Glutamatergic neuron (in vitro differentiated cells): ENCODE measurements at places on chromosomes 2 and 18. TPM values are rescaled to one million over a fixed set of nuclear protein-coding genes. Genes with fewer than 3 reads are reported as not detected.

DNA sequence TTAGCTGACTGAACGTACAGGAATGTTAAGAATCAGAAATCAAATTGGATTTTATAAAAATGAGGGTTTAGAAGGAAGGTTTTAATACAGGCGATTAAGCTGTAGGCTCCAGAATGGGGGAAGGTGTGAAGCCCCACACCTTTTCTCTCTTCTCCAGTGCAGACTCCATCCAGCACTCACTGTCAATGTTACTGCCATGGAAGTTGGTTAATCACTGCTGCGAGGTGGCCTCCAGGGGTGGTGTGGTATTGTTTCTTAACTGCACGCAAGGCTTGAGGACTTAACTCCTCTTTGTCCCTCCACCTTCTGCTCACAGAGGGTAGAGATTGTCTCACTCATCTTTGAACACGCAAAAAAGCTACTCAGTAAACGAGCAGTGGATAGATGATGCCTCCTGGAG, 26.9 kb upstream of the YWHAQ start:
- no peak for DNase-seq
- H3K4me3 ChIP-seq: no peak overlapping the region
- no peaks in the 10 kb centered on the region for H3K4me1 ChIP-seq
- H3K36me3 ChIP-seq: no peaks in the 10 kb centered on the region
- H3K27me3 ChIP-seq: peaks cover 2% of the 10 kb centered on the region

GRCh38 chr2:72993147-72993932, 76.0 kb downstream of the EMX1 start:
- H3K27ac ChIP-seq: no peak overlapping the region
- no peak for DNase-seq
- peaks cover 8% of the 10 kb centered on the region for H3K27me3 ChIP-seq
- no peaks in the 10 kb centered on the region for H3K36me3 ChIP-seq
- no peaks in the 10 kb centered on the region for H3K4me1 ChIP-seq

DNA sequence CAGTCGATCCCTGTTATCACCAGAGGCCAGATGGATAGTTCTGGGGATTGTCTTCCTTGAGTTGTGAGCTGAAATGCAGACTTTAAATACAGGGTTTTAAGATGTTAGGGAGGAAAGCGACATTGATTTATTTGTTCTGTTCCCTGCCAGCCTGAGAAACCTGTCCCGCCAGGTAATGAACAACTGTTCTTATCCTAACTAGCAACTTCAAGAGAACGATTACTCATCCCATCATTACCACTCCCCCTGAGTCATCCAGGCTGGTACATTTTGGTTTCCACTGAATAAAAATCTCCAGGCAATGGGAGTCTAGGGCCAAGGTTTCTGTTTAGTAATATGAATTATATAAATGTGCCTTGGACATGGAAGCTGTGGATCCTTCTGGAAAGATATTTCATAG, 131.2 kb downstream of the LYPD6B start:
- peaks cover 34% of the 10 kb centered on the region for H3K4me1 ChIP-seq
- peak overlapping the region; percentile 18 for H3K4me3 ChIP-seq
- peak overlapping the region; percentile 97 for H3K27ac ChIP-seq

CNTNAP5 gene
- 22.0 TPM for total RNA-seq

SLC39A10 gene
- total RNA-seq: 102 TPM

ZAP70 gene
- total RNA-seq: 1.3 TPM

GRCh38 chr2:68789603-68790002, 55.0 kb downstream of the ARHGAP25 start:
- no peak overlapping the region for H3K27ac ChIP-seq
- DNase-seq: no peak
- no peaks in the 10 kb centered on the region for H3K27me3 ChIP-seq
- no peaks in the 10 kb centered on the region for H3K36me3 ChIP-seq

- no peaks in the 10 kb centered on the region for H3K36me3 ChIP-seq
- no peak overlapping the region for H3K4me3 ChIP-seq
- no peak overlapping the region for H3K27ac ChIP-seq
- no peak for DNase-seq
- no peaks in the 10 kb centered on the region for H3K27me3 ChIP-seq
- H3K4me1 ChIP-seq: no peaks in the 10 kb centered on the region
Measured at GRCh38 chr2:145827235-145827634, 1307.3 kb upstream of the ZEB2 start.

DNA sequence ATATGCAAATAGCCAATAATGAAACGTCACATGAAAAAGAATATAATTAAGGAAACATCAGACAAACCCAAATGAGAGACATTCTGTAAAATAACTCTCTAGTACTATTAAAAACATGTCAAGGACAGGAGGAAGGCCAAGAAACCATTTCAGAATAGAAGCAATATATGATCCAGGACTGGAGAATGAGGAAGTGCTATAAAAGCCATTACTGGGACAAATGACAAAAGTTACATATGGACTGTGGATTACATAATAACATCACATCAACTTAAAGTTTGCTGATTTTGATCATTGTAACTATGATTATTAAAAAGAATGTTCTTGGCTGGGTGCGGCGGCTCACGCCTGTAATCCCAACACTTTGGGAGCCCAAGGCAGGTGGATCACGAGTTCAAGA, 81.3 kb downstream of the CRACDL start:
- H3K36me3 ChIP-seq: peaks cover 8% of the 10 kb centered on the region
- H3K27ac ChIP-seq: no peak overlapping the region
- DNase-seq: no peak
- H3K4me3 ChIP-seq: no peak overlapping the region
- peaks cover 2% of the 10 kb centered on the region for H3K4me1 ChIP-seq
- H3K27me3 ChIP-seq: peaks cover 1% of the 10 kb centered on the region

DNA sequence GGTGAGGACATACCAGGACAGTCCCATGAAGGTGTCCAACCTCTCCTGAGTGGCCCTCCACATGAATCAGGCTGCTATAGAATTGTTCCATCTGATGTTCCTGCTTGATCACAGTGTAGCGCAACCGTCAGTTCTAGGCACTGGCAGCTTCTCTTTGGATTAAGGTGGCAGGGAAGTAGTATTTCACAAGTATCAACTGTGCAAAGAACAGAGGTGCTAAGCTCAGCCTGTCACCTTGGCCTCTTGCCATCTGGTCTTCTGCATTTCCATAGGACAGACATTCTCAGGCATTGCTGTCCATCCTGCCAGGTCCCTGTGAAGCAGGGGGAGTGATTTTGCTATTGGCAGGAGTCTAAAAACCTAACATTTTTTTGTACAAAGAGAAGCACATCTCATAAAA, 182.2 kb upstream of the EPAS1 start:
- H3K36me3 ChIP-seq: peaks cover 4% of the 10 kb centered on the region
- peaks cover 3% of the 10 kb centered on the region for H3K27me3 ChIP-seq
- H3K4me3 ChIP-seq: no peak overlapping the region

- DNase-seq: no peak
- H3K27me3 ChIP-seq: no peaks in the 10 kb centered on the region
- no peak overlapping the region for H3K4me3 ChIP-seq
- no peaks in the 10 kb centered on the region for H3K36me3 ChIP-seq
Measured at GRCh38 chr2:207274530-207275189, 108.9 kb upstream of the KLF7 start.

GRCh38 chr2:154452906-154453493, 245.5 kb upstream of the KCNJ3 start:
- H3K27me3 ChIP-seq: no peaks in the 10 kb centered on the region
- no peaks in the 10 kb centered on the region for H3K36me3 ChIP-seq
- no peak for DNase-seq
- no peak overlapping the region for H3K4me3 ChIP-seq
- no peak overlapping the region for H3K27ac ChIP-seq
- peaks cover 1% of the 10 kb centered on the region for H3K4me1 ChIP-seq

GRCh38 chr2:21042958-21043743, 722 bp downstream of the APOB start:
- H3K4me3 ChIP-seq: peak overlapping the region; percentile 86
- no peaks in the 10 kb centered on the region for H3K36me3 ChIP-seq
- no peak overlapping the region for H3K27ac ChIP-seq
- peak; percentile 81 for DNase-seq
- peaks cover 7% of the 10 kb centered on the region for H3K27me3 ChIP-seq
- H3K4me1 ChIP-seq: peaks cover 2% of the 10 kb centered on the region

DNA sequence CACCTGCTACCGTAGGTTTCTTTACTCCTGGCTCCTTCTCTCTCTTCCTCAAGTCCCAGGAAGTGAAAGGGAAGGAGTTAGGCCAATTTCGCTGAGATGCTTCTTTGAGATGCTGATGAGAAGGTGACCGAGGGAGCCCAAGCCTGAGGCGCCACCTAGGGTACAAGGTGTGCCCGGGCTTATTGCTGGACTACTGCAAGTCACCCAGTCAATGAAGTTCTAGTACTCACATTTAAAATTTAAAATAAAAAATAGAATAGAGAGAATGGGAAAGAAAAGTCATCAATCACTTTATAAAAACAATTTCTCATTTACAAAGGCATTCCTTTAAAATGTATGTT, 45.3 kb downstream of the ACAA2 start:
- H3K27ac ChIP-seq: peak overlapping the region; percentile 48
- H3K27me3 ChIP-seq: peaks cover 14% of the 10 kb centered on the region
- peak overlapping the region; percentile 11 for H3K4me3 ChIP-seq
- peaks cover 21% of the 10 kb centered on the region for H3K4me1 ChIP-seq

TRABD2A gene
- not detected for total RNA-seq

LAMA1 gene
- total RNA-seq: 32.0 TPM

- H3K27ac ChIP-seq: no peak overlapping the region
- no peaks in the 10 kb centered on the region for H3K36me3 ChIP-seq
- H3K4me1 ChIP-seq: peaks cover 4% of the 10 kb centered on the region
- peaks cover 6% of the 10 kb centered on the region for H3K27me3 ChIP-seq
- no peak overlapping the region for H3K4me3 ChIP-seq
Measured at GRCh38 chr2:71482055-71482454, 28.7 kb downstream of the DYSF start.

GRCh38 chr2:236698016-236698627, 128.5 kb downstream of the ACKR3 start:
- H3K27ac ChIP-seq: no peak overlapping the region
- H3K4me1 ChIP-seq: peaks cover 2% of the 10 kb centered on the region
- peaks cover 7% of the 10 kb centered on the region for H3K27me3 ChIP-seq
- no peak for DNase-seq
- H3K36me3 ChIP-seq: no peaks in the 10 kb centered on the region

STPG4 gene
- 1.3 TPM for total RNA-seq

GRCh38 chr2:177193240-177193639, 19.4 kb upstream of the HNRNPA3 start:
- DNase-seq: no peak
- H3K27me3 ChIP-seq: no peaks in the 10 kb centered on the region
- no peak overlapping the region for H3K27ac ChIP-seq
- H3K4me3 ChIP-seq: no peak overlapping the region
- H3K4me1 ChIP-seq: peaks cover 2% of the 10 kb centered on the region

ZRANB3 gene
- 10.7 TPM for total RNA-seq

- H3K27me3 ChIP-seq: peaks cover 8% of the 10 kb centered on the region
- H3K36me3 ChIP-seq: no peaks in the 10 kb centered on the region
- peak; percentile 84 for DNase-seq
- H3K27ac ChIP-seq: peak within 1 kb of the TSS; percentile 96
Measured at GRCh38 chr2:68319398-68320117, at the start of gene CNRIP1. Gene CNRIP1, minus strand, starts transcription at chr2:68319949. Its CDS starts 549 bp downstream, at chr2:68319400.

DNA sequence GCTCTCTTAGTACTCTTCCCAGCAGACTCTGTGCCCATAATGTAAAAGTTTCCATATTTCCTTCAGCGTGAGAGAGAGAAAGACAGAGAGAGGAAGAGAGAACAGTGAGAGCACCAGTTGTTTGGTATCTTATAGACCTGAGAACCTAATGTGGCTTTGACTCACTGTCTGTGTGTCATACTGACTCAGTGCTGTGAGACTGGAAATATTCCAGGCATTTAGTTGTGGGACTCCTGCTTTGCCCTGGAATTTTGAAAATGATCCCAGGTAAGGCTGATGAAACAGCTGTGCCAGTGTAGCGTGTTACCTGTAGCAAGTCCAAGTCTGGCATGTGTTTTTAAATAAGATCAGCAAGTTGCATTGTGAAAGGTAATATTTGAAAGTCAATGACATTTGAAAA, 87.9 kb upstream of the KCNH7 start:
- no peaks in the 10 kb centered on the region for H3K36me3 ChIP-seq
- no peak for DNase-seq
- no peaks in the 10 kb centered on the region for H3K4me1 ChIP-seq
- no peaks in the 10 kb centered on the region for H3K27me3 ChIP-seq
- no peak overlapping the region for H3K27ac ChIP-seq
- H3K4me3 ChIP-seq: no peak overlapping the region

GRCh38 chr18:38367473-38367872, 801.9 kb upstream of the CELF4 start:
- H3K4me1 ChIP-seq: peaks cover 9% of the 10 kb centered on the region
- no peak overlapping the region for H3K4me3 ChIP-seq
- no peaks in the 10 kb centered on the region for H3K36me3 ChIP-seq
- H3K27ac ChIP-seq: no peak overlapping the region

ATL2 gene
- 39.0 TPM for total RNA-seq

SYT4 gene
- total RNA-seq: 232 TPM

MYO1B gene
- total RNA-seq: 129 TPM

DNA sequence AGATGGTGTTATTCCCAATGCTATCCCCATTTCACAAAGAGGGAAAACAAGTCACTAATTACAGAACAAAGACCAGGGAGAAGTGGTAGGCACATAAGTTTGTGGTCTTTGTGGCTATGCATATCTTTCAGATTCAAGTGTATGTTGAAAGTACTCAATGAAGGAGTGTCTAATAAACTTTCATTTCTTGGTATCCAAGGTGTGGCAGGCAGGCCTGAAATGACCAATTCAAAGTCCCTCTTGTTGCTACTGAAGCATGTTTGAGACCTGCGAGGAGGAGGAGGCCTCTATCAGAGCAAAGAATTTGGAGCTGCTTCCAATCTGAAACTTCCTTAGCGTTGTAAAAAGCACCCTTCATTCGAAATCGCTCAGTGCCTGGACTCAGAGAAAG, 60.9 kb upstream of the KLF7 start:
- H3K36me3 ChIP-seq: no peaks in the 10 kb centered on the region
- DNase-seq: no peak
- H3K4me1 ChIP-seq: peaks cover 79% of the 10 kb centered on the region
- H3K27me3 ChIP-seq: peaks cover 4% of the 10 kb centered on the region
- H3K27ac ChIP-seq: peak overlapping the region; percentile 89

DNA sequence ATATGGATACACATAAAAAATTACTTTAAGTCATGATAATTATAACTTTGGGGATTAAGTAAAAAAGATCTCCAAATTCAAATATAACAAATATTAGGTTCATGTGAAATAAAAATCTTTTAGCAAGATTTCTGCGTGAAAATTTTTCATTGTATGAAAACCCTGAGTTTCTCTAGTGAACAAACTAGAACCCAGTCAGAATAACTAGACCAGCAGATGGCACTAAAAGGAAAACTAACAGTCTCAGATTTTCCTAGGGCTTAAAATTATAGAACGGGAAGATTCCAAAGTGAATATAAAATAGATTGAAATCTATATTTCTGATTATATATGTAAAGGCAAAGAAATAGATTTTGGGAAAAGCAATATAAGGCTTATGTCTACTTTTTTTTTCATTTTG, 43.3 kb downstream of the TMEM200C start:
- peaks cover 4% of the 10 kb centered on the region for H3K4me1 ChIP-seq
- DNase-seq: no peak
- H3K27ac ChIP-seq: no peak overlapping the region
- no peak overlapping the region for H3K4me3 ChIP-seq
- H3K36me3 ChIP-seq: no peaks in the 10 kb centered on the region
